ENCODE measurements at places on chromosomes 4 and X. TPM values are rescaled to one million over a fixed set of nuclear protein-coding genes. Genes with fewer than 3 reads are reported as not detected.

Gene USP17L15
- total RNA-seq: not detected

DNA sequence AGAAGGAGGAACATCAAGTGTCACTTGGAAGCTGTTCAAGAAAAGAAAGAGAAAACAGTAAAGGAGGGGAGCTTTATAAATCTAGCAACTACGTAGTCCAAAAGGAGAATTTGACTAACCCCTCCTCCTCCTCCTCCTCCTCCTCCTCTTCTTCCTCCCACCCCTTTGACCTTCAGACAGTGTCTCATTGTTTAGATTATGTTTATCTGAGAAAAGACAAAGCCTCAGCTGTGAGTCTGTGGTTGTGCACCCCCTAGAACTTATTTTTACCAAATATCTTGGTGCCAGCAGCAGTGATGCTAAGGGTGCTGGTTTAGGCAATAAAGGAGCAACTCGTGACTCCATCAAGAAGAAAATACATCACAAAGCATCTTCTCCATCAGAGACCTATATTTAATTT is 68.9 kb upstream of the BMP2K start:
- DNase-seq: no peak

GRCh38 chrX:103562801-103563200 is 22.5 kb upstream of the TCEAL4 start:
- DNase-seq: no peak

DNA sequence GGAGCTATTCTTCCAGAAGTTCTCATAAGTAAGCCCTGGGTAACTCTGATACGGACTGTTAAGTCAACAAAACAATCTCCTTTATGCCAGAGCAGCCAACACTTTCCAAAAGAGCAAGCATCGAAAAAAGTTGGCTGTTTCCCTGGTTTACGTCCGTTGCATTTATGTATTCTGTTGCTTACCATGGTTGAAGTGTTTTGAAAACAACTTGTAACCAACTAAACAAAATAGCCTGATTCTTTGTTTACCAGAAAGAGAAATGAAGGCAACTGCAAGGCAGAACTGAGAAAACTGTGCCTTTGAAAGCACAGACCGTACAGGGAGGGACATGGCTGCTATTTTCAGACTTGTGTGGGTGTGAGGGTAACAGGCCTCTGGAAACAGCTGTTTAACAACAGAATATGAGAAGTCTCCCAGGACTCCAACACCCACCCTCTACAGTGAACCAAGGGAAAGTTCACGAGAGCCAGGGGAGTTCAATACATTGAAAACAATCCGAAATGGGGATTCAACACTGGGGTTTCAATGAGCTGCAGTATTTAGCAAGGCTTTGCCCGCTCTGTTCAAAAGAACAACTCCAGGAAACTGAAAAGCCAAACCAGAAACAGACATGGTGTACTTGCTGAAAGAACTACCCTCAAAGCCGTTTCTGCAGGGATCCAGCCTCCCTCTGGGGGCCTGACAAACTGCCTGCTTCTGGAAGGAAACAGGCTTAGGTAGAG is 95.8 kb upstream of the EGFL6 start:
- no peak for DNase-seq

DNA sequence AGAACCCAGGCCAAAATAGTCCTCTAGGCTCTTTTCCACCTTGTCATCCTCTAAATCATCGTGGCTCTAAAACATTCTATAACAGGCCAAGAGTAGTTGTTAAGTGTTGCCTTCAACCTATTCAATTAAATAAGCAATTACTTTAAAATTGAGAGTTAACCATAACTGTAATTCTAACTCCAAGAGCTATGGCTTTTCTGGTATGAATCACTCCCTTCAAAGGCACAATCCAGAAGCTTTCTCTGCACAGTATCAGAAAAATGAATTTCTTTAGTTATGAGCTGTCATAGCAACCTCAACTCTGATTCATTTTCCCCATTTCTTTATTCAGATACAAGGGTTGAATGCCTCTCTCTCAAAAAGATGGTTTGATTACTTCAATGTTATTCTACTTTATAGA is 21.7 kb downstream of the INPP4B start:
- DNase-seq: no peak

DNA sequence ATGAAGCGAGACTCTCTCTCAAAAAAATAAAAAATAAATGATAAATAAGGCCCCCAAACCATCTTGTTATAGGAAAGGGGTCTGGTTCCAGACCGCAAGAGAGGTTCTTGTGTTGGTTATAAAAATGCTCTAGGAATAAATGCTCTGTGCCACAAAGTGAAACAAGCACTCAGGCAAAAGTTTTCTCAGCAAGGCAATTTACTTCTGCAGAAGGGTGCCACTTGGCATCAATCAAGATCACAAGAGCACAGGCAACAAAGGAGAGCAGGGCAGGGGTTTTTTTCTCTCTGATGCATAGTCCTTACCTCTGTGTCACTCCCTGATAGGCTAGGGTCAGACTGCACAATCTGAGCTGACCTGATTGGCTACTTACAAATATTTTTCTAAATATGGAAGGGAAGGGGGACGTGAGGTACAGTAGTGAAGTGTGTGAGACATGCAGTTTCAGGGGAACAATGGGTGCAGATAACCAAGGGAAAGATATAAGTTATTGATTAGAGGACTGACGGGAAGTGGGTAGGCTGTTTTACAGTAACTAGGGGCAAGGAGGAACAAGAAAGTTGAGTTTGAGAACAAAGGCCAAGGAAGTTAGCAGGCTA is 29.8 kb upstream of the FUNDC1 start:
- DNase-seq: no peak

DNA sequence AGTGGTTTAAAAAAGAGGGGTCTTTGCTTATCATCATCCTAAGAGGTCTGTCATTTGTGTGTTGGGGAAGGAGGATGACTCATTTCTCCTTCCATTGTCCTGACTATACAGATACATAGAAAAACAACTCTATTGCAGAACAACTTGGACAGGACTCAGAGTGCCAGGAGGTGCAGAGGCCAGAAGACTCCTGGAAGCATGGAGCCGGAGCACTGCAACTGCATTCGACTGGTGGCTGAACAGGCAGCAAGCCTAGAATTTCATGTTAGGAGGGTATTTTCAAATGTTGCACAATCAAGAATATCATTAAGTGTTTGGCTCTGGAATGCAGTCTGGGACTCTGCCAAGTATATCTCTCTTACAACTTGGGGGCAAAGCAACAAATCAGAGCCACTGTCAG is 35.0 kb upstream of the MAML3 start:
- peak; percentile 75 for DNase-seq

DNA sequence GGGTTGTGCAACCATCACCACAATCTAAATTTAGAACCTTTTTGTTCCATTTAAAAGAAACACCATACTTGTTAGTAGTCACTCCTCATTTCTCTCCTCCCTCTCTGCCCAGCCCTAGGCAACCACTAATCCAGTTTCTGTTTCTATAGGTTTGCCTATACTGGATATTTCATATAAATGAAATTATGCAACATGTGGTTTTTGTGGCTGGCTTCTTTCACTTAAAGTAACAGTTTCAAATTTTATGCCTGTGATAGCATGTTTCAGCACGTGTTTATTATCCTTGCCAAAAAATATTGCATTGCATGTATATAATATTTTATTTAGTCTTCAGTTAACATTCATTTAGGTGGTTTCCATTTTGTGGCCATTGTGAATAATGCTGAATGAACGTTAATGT is 437.6 kb downstream of the IL1RAPL1 start:
- DNase-seq: no peak

DNA sequence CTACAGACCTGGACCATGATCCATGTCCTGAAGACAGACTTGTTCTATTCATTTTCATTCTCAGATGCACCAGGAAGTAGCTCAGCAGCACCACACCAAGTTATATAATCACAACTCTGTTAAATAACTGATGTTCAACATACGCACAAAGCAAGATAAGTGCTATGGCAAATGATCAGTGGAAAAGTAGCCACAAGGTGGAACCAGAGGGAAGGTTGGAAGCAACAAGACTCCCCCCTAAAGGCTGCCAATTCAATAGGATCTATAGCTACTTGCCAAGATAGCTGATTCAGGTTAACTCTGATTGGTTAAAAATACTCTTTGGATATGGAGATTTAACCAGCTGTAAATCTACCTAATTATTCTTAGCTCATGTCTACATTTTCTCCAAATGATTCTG is 23.7 kb upstream of the FAM47B start:
- peak; percentile 20 for DNase-seq

Gene ABCB7
- 32.5 TPM for total RNA-seq

- DNase-seq: no peak
These were observed 32.9 kb downstream of the SETD7 start for GRCh38 chr4:139523076-139523475.

DNA sequence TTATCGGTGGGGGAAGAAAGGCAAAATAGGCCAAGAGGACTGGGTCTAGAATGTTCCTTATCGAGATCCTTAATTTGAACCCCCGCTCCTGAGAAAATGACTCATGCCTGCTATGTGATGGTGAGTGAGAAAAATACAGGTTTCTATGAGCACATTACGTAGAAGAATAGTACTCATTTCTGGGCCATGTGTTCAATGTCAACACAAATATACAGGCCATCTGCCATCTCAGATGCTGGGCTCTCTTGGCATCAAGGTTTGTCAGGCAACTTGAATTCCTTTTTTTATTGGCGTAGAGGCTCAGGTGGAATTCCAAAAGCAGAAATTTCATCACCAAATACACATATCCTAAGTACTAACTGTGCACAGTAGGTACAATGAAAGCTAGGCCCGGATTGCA is 81.4 kb upstream of the TRIM2 start:
- DNase-seq: no peak

- no peak for DNase-seq
These were observed 41.7 kb downstream of the LIN54 start for GRCh38 chr4:82968972-82969371.

DNA sequence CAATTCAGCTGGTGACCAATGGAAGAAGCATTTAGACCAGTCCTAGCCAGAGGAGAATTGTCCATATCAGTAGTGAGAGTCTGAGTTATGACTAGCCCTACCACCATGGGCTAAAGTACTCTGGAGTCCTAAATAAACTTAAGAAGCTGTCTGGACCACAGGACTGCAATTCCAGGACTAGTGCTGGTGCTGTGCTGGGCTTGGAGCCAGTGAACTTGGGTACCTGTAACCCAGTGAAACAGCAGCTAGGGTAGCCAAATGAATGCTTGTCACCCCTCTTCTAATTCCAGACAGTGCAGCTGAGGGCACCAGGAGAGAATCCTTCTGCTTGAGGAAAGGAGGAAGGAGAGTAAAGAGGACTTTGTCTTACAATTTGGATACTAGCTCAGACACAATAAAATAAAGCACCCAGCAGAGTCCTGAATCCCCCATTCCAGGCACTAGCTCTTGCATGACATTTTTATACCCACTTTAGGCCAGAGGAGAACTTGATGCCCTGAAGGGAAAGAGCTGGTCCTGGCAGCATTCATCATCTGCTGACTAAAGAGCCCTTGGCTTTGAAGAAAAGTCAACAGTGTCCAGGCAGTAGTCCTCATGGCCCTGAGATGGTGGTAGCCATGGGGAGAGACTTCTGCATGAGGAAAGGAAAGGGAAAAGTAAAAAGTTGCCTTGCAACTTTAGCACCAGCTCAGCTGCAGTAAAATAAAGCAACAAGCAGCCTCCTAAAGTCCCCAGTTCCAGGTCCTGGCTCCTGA is 2675.7 kb downstream of the PCDH7 start:
- DNase-seq: no peak

- no peak for DNase-seq
These were observed 132.5 kb upstream of the NHS start for GRCh38 chrX:17242470-17242869.

GRCh38 chr4:76950052-76950955 is 752 bp downstream of the SEPTIN11 start:
- DNase-seq: no peak

DNA sequence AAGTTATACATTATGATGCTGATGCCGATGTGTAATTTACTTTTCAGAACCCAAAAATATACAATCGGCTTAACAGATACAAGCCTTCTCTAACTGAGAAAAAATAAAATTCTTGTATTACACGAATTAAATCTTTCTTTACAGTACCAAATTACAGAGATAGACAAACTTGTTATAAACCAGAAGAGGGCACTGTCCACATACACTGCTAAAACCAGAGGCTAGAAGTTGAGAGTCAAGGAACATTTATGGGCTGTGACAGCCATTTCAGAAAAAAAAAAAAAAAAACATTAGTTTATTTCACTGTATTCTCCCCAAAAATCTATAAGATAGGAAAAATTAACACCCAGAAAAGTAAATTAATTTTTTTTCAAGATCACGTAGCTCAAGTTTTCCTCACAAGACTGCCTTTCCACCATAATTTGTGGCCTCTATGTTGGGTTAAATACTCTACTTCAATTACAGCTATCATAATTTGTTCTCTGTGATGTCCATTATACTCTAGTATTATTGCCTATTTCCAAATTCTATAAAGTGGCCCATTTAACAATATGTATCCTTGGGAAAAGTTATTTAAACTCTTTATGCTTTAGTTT is 12.0 kb downstream of the EREG start:
- peak; percentile 51 for DNase-seq

Gene ASMT
- total RNA-seq: not detected

All from pulmonary artery endothelial cell (primary cell).